ENCODE measurements at places on chromosomes 3 and 15.

DNA sequence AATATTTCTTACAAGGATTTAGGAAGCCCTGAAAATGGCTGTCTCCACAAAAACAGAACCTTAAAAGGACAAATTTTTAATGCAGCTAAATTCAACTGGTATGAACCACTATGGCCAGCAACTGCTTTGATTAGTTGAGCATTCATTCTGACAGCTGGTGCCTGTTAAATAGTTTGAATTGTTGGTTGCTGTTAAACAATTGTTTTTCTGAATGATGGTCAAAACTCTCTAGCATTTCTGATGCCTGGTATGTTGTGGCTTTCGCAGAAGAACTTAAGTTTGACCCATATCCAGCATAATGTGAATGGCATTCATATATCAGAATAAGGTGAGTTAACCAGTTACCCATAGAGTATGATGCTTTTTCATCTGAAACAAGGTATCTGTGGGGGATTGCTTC, 138.4 kb downstream of the MEIS2 start:
- DNase-seq = no peak

- DNase-seq = no peak
Measured at GRCh38 chr15:94704421-94704820, 473.1 kb downstream of the MCTP2 start.

DNA sequence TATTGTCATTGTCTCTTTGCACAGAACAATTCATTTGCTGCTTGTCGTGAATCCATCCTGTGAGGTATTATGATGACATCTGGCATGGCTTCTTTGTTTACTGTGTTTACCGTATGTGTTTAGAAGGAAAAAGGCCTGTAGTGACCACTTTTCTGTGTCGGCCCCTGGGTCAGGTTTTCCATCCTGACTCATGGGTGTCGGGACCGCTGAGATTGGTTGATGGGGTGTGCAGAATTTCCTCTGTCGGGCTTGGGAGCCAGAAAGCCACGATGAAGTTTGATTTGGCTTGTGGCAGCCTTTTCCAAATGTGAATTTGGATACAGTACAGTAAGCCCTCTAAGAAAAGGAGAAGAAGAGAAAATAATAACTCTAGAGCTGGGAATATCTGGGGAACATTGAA, 113.5 kb downstream of the FNDC3B start:
- no peak for DNase-seq

DNA sequence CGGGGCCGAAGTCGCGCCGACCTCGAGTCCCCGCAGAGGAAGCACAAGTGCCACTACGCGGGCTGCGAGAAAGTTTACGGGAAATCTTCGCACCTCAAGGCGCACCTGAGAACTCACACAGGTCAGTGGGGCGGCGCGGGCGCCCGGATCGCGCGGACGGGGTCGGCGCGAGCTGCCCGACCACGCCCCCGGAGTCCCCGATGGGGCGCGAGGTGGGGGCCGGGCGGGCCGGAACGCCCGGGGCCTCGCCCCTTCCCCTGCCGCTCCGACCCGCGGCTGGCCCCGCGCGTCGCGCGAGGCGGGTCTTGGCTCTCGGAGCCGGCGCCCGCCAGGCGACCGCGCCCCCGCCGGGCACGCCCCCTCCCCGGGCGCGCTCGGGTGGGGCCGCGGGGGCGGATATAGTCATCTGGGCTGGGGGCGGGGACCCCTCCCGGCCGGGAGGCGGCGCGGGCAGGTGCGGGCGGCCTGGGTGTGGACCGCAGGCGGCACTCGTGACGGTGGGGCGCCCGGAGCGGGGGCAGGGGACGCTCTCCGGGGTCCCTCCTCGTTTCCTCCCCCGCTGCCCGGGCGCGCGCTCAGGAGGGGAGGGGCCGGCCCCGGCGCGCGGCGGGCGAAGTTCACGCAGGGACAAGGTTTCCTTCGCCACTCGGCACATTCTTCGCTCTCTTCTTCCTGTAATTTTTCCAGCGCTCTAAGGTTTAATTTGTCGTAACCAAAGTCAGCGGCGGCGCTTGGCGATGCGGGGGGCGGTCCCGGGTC, 1.2 kb downstream of the KLF13 start:
- peak; percentile 89 for DNase-seq

- peak; percentile 72 for DNase-seq
Measured at GRCh38 chr3:127629467-127630403, 750 bp downstream of the PODXL2 start.

- DNase-seq = no peak
Measured at GRCh38 chr3:55678546-55679216, 191.6 kb upstream of the WNT5A start.

DNA sequence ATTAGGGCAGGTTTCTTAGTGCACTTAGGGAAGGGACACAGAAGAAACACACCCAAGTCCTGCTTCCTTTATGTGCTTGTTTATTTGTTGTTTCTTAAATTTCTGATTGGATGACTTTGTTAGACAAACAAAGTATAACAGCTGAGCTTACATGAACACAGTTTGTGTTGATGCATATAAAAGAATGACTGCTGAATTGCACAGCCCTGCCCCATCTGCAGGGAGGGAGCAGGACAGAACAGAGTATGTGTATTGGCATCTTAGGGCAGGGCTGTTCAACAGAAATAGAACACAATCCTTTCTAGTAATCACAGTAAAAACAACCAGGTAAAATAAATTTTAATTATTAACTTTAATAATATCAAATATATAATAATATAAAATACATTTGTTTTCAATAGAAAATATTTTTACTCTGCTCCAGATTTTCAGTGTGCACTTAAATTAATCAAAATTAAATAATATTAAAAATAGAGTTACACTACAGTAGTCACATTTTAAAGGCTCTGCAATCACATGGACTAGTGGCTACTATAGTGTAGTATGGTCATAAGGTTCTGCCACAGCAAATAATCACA, 198.4 kb downstream of the ZNF621 start:
- no peak for DNase-seq

DNA sequence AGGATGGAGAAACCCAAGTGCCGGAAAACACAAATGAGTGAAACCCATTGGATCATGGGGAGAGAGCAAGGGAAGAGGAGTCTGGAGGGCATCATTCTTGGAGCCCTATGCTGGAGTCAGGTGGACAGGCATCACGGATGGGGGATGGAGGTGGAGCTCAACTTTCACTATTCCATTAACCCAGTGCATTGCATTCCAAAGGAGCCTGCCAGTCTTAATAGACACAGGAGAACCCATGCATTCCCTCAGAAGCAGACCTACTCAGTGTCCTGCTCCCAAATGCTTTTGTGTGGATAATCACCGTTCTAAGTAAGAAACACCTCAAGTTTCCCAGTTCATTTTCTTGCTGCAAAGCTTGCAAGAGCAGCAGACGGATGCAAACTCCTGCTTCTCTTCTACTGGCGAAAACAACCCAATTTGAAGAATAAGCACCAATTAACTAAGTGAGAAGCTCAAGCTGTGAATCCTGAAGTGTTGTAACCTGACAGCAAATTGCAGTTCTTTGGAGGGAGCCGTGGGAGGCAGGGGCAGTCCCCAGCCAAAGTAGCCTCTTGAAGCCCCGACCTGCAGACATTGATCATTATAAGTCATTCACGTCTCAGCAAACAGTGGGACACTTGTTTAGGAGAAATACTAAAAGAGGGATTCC, 25.3 kb downstream of the SEMA5B start:
- DNase-seq = no peak

DNA sequence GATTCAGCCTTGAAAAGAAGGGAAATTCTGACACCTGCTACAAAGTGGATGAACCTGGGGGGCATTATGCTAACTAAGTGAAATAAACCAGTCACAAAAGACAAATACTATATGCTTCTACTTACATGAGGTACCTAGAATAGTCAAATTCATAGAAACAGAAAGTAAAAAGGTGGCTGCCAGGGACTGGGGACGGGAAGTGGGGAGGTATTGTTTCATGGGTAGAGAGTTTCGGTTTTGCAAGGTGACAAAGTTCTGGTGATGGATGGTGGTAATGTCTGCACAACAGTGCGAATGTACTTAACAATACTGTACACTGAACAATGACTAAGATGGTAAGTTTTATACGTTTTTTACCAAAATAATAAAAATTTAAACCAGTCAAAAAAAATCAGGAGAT, 4.8 kb downstream of the IDH2 start:
- peak; percentile 88 for DNase-seq

GRCh38 chr3:23840521-23840920, 34.8 kb downstream of the UBE2E1 start:
- no peak for DNase-seq

DNA sequence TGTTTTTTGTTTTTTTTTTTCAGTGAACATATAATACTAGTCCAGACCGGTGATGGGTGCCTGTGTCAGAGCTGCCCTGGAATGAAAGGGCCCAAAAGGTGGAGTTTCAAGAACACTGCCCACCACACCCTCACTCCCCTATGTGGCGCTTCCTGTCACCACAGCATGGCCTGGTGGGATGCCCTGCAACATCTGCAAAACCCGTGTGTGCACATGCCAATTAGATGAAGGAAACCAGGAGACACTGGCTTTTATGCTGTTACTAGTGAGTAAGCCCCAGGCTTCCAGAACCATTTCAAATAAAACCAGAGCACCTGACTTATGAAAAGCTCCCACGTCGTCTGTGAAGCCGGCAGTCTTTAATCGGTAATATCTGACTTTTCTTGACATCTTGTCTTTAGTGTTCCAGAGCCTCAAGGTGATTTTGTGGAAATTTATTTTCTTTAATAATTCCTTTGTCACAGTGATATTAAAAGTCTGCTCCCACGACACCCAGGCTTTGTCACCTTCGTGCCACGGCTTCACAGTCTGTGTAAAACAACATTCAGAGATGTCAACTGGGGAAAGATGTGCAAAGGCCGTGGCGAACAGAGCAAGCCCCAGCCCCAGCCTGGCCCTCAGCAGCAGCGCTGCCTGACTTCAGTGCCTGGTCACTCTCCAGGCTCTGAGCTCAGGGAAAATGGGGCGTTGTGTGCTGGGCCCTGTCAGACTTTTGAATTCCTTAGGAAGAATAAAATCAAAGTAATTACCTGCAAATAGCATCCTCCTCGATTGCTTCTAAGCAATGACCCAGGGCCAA, 6.4 kb downstream of the CFAP92 start:
- no peak for DNase-seq

- no peak for DNase-seq
Measured at GRCh38 chr3:141421639-141422319, 53.5 kb downstream of the ZBTB38 start.

DNA sequence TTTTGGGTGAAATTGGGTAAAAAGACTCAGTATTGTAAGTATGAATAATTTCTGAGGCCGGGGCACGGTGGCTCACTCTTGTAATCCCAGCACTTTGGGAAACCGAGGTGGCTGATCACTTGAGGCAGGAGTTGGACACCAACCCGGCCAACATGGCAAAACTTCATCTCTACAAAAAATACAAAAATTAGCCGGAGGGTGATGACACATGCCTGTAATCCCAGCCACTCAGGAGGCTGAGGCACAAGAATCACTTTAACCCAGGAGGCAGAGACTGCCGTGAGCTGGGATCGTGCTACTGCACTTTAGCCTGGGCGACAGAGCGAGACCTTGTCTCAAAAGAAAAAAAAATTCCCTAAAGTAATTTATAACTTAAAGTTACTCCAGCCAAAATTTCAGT, 162.2 kb downstream of the APBA2 start:
- DNase-seq = no peak

DNA sequence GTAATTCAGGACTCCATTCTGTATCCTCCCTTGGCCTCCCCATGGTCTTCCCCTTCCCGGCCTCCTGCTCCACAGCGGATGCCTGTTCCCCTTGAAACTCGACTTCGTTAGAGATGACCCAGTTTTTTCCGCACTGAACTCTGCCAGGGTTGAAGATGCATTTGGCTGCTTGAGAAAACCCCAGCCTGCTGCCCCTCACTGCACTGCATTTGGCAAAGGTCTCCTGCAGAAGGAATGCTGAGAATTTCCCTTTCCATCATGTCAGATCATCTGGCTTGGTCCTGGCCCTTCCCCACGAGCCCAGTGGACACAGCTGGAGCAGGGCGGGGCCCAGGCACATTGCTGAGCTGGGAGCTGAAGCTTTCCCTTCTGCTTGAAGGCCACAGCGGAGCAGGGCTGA, 37.6 kb upstream of the RGMA start:
- DNase-seq = no peak

DNA sequence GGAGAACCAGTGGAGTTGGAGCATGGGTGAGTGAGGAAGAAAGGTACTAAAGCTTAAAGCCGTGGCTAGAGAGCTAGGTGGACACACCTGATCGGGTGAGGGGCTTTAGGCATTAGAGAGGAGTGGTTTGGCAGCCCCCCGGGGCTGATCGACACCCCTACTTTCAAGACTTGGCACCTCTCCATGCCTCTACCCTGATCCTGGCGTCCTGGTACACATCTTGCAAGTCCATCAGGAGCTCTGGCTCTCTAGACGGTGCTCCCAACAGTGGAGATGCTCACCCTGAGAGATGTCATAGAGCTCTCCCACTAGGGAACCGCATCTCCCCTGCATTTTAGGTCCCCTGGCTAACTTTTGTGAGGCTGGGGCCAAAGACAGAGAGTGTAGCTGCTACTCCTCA, 98.1 kb downstream of the XXYLT1 start:
- no peak for DNase-seq

- DNase-seq = no peak
Measured at GRCh38 chr3:67884345-67884744, 229.9 kb upstream of the SUCLG2 start.

- DNase-seq = no peak
Measured at GRCh38 chr15:67331676-67332075, 77.1 kb downstream of the IQCH start.

- DNase-seq = no peak
Measured at GRCh38 chr3:112687211-112687610, 46.3 kb upstream of the CCDC80 start.

- no peak for DNase-seq
Measured at GRCh38 chr3:71271596-71271995, 311.9 kb downstream of the FOXP1 start.

DNA sequence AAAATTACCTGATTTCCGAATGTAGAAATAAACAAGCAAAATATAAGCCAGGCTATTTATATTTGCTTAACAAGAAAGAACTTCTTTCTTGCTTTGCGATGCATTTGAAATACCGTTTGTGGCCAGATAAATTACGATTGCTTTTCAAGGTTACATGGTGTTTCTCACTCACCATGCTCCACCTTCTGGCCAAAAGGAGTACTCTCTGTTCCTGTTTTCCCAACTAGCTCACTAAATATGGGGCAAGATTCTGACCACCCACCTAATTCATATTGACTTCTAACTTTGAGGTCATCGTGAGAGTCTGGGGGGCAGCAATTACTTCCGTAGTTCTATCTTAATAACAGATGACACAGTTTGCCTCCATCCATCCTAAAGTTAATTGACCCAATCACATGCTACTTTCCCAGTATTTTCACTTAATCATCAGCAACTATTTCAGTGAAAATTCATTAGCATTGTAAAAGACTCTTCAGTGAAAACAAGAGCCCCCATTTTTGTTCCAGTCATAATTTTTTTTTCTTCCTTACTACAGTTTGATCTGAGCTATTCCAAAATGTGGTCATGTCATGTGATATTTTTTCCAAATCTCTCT, 25.9 kb downstream of the ACP3 start:
- peak; percentile 60 for DNase-seq

- no peak for DNase-seq
Measured at GRCh38 chr3:141682007-141682406, 56.1 kb upstream of the RNF7 start.

All from natural killer cell (primary cell).